Thymus (tissue), 14 donors: ENCODE measurements at places on chromosomes 7 and 10.

DNA sequence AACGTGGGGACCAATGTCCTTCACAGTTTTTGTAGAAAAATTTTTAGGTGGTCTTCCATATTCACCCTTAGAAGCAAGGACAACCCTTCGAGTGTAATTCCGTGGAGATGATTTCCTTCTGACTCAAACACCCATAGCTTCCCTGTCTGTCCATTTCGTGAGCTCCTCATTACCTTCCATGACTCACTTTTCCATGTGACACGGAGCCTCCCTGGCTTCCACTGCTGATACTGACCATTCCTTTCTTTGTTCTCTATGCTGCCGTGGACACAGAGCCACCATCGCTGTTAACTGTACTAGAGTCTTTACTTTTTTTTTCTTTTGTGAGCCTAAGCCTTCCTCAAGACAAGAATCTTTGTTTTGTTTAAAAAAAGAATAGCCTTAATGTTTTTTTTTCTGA lies 12.5 kb upstream of the ARMS2 start:
- no peak for DNase-seq

- no peak for DNase-seq
Observed at GRCh38 chr10:91604553-91605534, 28.0 kb downstream of the PPP1R3C start.

DNA sequence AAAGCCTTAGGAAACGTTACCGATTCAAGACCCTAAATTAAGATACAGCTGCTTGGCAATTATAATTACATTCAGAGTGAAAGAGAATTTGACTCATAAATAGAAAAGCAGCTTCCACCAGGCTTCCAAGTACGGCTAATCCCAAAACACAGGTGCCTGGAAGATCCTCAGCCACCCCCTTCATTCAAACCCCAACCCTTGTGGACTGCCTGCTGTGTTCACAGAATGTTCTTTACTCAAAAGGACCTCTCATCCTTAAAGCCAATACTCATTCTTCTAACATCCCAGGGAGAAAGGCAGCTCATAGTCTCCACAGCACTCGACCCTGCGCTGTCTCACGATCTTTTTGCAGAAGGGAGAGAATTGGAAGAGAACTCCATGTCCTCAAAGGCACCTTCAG lies 32.9 kb downstream of the RNF32 start:
- no peak for DNase-seq

GRCh38 chr10:70584909-70585544 lies 17.5 kb downstream of the PRF1 start:
- DNase-seq: no peak

GRCh38 chr7:128168667-128169210 lies 72.3 kb upstream of the LEP start:
- DNase-seq: peak; percentile 13

GRCh38 chr7:51706851-51707250 lies 390.2 kb upstream of the COBL start:
- no peak for DNase-seq

GRCh38 chr7:142391191-142391992 lies 133.5 kb upstream of the PRSS58 start:
- peak; percentile 87 for DNase-seq

DNA sequence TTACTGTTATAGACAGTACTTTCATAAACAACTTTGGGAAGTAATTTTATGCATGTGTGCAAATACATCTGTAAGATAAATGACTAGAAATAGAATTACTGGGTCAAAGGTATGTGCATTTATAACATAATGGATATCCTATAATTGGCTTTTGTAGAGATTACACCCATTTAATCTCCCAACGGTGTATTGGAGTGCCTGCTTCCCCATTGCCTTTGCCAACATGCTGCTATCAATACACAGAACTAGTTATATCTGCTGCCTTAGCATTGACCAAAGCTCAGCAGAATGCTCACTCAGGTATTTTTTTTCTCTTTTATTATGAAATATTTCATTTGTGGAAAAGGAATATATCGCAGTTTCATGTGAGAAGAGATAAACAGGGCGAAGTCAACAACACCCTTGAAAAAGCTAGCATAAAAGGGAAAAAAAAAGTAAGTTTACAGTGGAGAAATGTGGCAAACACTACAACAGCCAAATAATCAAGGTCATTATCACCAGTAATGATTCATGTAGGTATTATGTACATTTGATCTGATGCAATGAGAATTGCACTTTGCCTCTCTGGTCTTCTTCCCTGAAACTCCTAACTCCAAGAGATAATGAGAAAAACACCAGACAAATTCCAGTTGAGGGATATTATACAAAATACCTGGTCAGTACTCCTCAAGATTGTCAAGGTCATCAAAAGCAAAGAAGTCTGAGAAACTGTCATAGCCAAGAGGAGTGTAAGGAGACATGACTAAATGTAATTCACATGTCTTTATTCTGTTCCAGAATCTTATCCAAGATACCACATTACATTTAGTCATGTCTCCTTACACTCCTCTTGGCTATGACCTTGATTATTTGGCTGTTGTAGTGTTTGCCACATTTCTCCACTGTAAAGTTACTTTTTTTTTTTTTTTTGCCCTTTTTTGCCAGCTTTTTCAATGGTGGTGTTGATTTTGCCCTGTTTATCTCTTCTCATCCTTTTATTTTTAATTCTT lies 36.8 kb downstream of the MARCHF5 start:
- no peak for DNase-seq

- DNase-seq: no peak
Observed at GRCh38 chr7:2354939-2355704, 495 bp downstream of the EIF3B start.

GRCh38 chr7:100166317-100166940 lies 2.0 kb downstream of the GAL3ST4 start:
- DNase-seq: no peak

DNA sequence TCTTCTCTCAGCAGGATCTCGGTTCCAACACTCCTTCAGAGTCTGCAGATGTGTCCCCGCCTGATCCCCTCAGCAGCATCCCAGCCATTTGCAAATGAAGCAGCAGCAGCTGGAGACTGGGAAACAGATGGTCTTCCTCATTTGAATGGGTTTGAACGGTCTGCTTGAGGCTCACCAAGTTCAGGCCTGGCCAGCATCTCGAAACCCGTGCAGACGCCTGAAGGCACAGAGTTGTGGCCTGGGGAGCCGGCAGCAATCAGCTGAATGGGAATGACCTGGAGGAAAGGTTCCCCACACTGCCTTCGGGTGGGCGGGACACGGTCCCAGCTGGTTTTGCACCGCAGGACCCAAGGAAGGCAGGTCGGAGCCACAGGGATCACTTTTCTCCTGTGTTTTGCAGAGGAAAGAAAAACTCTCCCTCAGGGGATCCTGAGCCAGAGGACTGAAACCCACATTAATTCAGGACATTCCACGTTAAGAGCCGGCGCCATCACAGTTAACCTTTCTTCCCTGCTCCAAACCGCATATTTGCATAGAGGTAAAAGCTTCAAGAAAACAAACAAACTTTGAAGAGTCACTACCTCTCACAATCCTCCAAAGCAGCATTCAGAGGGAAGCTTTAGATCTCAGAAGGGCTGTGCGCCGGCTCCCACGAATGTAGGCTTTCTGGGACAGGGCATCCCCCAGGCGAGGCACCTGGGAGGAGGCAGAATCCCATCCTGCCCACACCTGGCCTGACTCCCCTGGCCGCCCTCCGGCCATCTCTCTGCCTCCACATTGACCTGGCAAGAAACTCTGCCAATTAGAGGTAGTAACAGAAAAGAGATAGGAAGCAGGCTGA lies 17.7 kb downstream of the FGFR2 start:
- no peak for DNase-seq

DNA sequence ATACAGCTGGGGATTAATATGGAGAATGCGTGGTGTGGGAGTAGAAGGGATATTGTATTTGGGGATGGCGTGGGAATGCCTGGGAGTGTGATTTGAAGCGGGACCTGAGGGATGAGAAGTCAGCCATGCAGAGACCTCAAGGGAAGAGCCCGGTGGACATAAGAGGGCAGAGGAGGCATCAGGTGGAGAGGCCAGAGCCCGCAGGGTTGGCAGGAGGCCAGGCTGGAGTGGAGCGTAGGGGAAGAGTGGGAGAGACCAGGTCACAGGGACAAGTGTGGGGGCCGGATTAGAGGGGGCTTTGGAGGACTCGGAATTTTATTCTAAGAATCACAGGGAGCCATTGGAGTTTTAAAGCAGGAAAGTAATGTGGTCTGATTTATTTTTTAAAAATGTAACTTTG lies 2.0 kb downstream of the NDUFB2 start:
- no peak for DNase-seq
